ENCODE measurements at places on chromosomes 2 and 18.
A peak's percentile ranks its signal among the peaks of the same experiment; 100 is the strongest.

DNA sequence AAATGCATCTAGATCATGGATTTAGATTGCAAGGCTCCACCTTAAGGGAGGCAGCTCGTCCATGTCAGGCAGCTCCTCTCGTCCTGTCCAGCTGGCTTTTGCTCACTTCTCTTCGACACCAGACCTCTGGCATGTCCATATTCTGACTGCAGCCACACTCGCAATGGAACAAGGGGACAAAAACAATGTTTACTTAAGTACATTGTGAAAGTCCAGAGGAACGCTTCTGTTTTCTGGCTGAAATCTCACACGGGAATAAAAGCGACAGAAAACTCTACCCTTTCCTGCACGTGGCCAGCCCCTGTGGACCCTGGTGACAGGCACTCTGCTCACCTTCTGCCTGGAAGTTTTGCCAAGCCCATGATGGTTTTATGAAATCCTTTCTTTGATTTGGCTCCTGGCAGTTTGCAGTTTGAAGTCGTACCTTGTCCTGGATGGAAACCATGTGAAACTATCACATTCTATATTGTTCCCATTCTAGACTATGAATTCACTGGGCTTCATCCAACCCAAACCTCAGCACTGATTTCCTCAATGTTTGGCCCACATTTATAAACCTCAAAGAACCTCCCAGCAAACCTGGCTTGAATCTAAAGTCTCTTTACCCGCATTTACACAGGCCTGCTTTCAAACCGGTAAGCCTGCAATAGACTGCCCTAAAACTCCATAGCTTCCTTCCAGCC is 134.3 kb upstream of the PIEZO2 start:
- DNase-seq: no peak

GRCh38 chr2:98911376-98912154 is 24.5 kb downstream of the CRACDL start:
- no peak for DNase-seq

GRCh38 chr18:31702449-31702848 is 18.1 kb upstream of the B4GALT6 start:
- DNase-seq: no peak

- DNase-seq: no peak
Observed at GRCh38 chr2:73081181-73081671, 9.7 kb upstream of the SFXN5 start.

- DNase-seq: no peak
Observed at GRCh38 chr2:194332799-194333490, 1324.1 kb upstream of the SLC39A10 start.

GRCh38 chr2:218300141-218300540 is 7.8 kb upstream of the TMBIM1 start:
- no peak for DNase-seq

GRCh38 chr2:201924453-201924852 is 109.2 kb upstream of the FZD7 start:
- no peak for DNase-seq

GRCh38 chr18:79353267-79353666 is 42.5 kb upstream of the NFATC1 start:
- DNase-seq: no peak

- DNase-seq: no peak
Observed at GRCh38 chr2:224747765-224748164, 31.6 kb upstream of the CCDC195 start.

- DNase-seq: peak; percentile 16
Observed at GRCh38 chr2:216195565-216196029, 86.4 kb downstream of the XRCC5 start.

- no peak for DNase-seq
Observed at GRCh38 chr2:40348038-40348437, 103.9 kb downstream of the SLC8A1 start.

- DNase-seq: no peak
Observed at GRCh38 chr18:3720159-3720558, 270.2 kb downstream of the TGIF1 start.

DNA sequence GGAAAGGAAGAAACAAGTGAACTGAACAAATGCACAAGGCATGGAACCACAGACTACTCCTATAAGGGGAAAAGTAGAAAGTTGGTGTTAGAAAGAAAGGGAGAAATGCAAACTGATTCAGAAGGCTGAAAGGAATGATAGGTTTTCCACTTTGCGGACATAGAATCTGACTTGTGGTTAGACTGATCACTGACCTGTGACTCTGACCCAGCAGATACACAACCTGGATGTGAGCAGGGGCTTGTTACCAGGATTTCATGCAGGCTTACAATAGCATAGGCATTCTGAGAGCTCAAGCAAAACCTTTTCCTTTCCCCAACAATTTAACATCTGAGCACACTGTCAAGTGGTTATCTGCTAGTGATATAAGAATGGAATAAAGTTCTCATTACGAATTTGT is 237.0 kb upstream of the CDH20 start:
- DNase-seq: no peak

DNA sequence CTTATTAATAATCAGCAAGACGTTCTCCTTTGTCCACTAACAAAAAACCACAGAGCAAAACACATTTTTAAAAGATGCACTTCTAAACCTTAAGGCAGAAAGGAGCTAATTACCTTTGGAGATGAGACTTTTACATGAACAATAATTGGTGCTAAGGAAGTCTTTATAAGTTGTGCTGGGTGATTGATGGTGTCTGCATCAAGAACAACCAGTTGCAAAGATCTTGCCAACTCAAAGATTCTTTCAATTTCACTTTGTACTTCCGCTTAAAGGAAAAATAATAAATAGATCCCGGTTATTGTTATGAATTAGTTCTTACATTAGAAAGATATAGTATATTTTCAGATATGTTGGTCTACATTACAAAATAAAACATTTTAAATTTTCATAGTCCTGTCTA is 26.9 kb upstream of the ARL5A start:
- DNase-seq: no peak

GRCh38 chr2:227234429-227234828 is 70.0 kb downstream of the COL4A3 start:
- DNase-seq: no peak

DNA sequence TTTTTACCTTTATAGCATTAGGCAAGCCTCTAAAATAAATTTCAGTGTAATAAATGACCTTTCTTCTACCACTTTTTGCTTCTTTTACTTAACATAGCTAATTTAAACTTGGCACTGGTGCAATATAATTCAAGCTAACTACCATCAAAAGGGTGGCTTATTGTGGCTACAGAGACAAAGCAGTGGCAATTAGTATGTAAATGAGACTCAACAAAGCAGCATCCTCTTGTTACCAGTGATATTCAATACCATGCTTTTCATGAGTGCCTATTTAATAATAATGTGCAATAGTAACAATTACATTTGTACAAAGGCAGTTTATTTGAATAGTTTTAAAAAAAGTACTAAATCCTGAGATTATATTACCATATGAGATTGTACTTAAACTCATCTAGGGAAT is 93.4 kb downstream of the SOS1 start:
- DNase-seq: no peak

GRCh38 chr2:32942793-32943485 is 3.8 kb upstream of the LTBP1 start:
- no peak for DNase-seq

GRCh38 chr2:109707281-109708147 is 86.6 kb upstream of the RGPD5 start:
- no peak for DNase-seq

DNA sequence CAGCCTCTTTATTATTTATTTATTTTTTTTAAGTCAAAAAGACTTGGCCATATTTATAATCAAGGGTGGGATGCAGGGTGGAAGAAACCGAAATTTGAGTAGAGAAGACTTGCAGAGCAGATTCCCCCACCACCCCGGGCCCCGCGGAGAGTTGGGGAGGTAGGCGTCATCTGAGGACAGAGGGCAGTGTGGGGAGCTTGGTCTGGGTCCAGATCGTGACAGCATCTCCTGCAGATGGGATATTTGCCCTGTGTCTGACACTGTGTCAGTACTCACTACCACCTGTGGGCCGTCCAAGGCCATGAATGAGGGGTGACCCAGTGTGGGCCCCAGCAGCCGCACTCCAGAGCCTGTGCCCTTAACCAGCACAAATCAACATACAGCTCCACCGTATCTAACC is 10.5 kb upstream of the PRELID3A start:
- no peak for DNase-seq

GRCh38 chr2:1266351-1266750 is 146.9 kb upstream of the TPO start:
- no peak for DNase-seq

GRCh38 chr2:193240752-193241151 is 1046.0 kb upstream of the TMEFF2 start:
- no peak for DNase-seq

- no peak for DNase-seq
Observed at GRCh38 chr2:65232636-65233035, 5.0 kb downstream of the ACTR2 start.

DNA sequence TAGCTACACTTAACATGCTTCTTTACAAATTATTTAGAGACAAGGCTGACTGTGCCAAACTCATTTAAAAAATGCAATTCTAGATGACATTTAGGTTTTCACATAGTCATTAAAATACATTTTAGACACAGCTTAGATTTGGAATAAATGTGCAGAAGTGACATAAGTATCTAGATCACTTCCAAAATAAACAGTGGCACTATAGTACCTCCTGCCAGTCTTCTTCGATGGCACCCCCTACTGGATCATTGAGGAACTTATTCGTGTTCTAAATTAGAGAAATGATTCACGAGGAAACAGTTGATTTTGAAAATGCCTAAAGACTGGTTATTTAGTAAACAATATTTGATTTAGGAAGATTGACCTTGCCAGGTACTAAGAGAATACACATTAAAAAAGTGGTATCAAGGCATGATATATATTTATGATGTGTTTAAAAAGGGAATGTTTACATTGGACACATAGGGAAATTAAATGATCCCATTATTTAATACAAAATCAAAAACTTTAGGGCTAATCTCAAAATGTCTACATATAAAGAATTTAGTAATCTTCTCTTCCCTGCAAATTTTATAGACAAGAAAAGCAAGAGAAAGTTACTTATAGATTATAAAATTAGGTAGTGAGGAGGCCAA is 323.9 kb downstream of the XIRP2 start:
- peak; percentile 22 for DNase-seq

DNA sequence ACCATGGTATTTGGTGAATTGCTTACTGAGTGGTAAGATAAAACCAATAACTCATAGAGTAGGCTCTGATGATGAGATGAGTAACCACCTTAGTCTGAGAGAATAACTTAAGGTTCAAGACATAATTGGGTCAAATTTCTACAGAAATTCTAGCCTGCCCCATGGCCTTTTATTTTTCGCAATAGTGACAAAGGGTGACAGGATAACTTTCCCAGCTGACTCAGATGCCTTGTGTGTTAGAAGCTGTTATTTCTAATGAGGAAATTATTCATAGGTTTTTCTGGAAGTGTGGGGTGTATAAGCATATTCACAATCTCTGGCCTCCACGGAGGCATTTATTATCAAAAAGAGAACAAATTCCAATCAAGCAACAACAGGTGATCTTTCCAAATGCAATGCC is 159.0 kb downstream of the NUP35 start:
- DNase-seq: no peak

- no peak for DNase-seq
Observed at GRCh38 chr2:62928015-62928414, 122.6 kb upstream of the OTX1 start.
